LoVo (cell line): ENCODE measurements at places on chromosomes 4 and X.

GRCh38 chr4:172898715-172899114 lies 269.9 kb upstream of the GALNT7 start:
- DNase-seq, result no peak

GRCh38 chr4:122584519-122584918 lies 36.3 kb downstream of the IL21 start:
- no peak for DNase-seq

- DNase-seq, result peak; percentile 7
These were observed 57.3 kb upstream of the TCEAL2 start for GRCh38 chrX:102067966-102068723.

DNA sequence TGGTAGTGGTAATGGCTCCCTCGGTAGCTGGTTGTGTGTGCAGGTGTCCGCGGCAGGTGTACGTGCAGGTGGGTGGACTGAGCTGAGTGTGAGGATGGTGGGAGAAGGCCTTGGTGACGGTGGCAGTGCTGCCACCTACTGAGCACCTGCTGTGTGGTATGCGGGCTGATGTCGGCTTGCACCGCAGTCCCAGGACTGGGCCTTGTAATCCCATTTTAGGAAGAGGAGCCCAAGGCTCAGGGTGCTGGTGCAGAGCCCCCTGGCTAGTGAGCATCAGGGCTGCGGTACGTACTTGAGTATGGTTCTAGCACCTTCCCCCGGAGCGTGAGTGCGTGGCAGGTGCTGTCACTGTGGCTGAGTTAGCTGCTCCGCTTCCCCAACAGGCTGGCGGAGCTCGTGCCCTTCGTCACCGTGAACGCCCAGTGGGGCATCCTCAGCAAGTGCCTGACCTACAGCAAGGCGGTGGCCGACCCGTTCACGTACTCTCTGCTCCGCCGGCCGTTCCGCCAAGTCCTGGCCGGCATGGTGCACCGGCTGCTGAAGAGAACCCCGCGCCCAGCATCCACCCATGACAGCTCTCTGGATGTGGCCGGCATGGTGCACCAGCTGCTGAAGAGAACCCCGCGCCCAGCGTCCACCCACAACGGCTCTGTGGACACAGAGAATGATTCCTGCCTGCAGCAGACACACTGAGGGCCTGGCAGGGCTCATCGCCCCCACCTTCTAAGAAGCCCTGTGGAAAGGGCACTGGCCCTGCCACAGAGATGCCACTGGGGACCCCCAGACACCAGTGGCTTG lies 5.7 kb upstream of the CPZ start:
- no peak for DNase-seq

DNA sequence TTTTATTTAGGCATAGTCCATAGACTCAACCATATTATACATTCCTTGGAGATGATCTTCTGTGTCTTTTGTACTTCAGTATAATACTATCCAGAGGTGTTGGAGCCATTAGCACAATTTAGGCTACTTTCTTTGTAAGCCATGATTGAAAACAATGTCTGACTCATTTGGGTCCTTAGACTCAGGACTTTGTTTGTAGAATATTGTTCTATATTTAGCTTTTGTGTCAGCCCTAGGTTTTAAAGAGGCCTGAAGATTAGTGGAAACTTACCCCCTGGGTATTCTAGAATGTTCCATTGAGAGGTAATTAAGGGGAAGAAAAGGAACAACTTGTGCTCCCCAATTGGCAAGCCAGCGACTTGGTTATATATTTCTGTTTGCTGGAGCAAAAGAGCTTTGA lies 145.2 kb upstream of the SCML1 start:
- DNase-seq, result no peak
